ENCODE measurements at places on chromosomes 3 and 15.

DNA sequence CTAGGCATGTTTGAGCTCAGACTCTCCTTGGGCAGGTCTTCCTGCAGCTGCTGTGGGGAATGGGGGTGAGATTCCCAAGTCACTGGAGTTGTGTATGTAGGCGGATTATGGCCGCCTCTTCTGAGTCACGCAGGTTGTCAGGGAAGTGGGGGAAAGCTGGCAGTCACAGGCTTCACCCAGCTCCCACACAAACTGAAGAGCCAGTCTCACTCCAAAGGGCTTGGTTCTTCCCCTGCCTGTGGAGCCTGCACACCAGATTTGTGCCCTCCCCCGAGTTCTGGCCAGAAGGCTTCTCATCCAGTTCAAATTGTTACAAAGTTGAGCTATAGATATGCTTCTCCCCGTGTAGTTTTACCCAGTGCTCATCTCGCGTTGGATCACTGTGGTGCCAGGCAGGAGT, 53.5 kb downstream of the CPNE4 start:
- DNase-seq: no peak

GRCh38 chr3:37907371-37907770, 45.7 kb downstream of the CTDSPL start:
- DNase-seq: no peak

GRCh38 chr3:57446318-57446841, 97.8 kb downstream of the DNAH12 start:
- DNase-seq: no peak

- DNase-seq: no peak
Observed at GRCh38 chr3:15602146-15602536, 596 bp downstream of the BTD start.

DNA sequence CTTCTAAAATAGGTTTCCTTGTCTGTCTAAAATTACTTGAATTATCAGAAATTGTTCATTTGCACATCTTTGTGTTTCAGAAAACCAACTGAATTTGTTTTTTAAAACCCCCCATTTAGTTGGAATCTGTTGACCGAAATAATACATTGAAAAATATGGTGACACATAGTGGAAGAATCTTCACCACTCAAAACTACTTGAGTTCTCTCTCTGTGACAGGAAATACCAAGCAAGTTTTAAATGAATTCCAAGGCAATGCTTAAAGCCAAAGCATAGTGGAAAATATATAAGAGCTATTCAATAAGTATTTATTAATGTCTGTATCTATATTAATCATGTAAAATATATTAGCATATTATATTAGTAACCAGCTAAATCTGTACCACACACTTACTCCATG, 224.9 kb upstream of the COL8A1 start:
- DNase-seq: no peak

GRCh38 chr3:30034246-30034991, 572.0 kb upstream of the TGFBR2 start:
- DNase-seq: no peak

DNA sequence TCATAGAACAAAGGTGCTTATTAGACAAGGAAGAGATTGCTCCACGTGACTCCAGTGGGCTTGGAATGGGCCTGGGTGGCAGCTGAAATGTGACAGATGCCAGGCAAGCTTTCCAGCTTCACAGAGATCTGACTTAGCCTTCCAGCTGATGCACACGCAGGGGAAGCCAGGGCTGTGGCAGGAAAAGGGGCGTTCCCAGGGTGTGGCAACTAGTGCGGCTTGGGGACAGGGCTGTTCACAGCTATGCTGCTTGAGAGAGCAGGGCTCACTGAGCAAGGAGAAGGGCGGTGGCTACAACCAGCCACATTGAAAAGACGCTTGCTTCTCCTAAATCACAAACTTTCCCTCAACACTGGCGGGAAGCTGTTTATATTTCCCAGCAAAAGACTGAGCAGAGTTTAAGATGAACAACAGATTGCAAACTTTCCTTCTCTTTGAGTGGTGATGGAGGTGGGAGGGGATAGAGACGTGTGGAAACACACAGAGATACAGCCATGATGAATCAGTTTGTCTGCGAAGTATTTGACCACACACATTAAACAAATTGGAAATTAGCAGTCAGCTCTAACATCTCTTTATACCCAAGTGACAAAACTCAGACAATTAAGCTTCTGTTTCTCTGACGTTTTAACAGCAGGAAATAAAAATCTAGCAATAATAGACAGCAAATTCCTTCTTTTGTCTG, 127.5 kb downstream of the BDH1 start:
- no peak for DNase-seq

DNA sequence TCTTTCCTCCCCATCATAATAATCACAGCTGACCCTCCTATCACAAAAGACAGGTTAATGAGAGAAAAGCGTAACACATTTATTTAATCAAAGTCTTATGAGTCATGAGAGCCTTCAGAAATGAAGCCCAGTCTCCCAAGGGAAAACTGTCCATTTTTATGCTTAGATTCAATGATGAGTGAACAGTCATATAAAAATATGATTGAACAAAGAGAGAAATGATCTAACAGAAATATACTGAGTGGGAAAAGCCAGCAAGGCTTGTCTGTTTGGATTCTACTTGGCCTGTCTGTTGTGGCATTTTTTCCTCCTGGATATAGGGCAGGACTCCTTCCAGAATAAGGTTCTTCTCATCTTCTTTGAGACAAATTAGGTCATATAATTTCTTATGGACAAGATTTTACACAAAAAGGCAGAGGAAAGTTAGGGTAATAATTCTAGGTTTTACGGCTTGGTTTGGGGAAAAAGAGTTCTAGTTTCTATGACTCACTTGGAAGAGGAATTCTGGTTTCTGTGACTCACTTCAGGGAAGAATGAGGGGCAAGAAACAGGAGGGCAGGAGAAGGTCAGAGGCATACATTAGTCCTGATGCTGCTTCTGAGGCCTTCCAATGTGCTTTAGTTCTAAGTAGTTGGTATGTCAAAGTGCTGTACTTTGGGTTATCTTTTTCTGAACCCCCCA, 534.2 kb downstream of the ZIC1 start:
- DNase-seq: no peak

DNA sequence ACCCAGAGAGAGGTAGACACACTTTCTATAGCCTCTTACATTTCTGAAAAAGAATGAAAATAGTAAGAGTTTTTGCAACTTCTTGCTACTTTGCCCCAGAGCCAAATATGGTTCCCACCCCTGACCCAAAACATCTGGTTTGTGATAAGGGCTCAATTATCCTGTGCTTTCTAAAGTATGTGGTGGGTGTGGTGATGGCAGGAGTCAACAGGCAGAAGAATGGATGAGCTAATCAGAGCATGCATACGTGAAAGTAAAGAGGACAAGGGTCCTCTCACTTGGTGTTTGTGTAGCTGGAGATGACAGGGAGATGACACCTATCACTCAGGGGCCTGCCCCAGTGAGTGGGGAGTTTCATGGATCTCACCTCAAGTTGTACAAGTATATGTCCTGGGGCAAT, 19.1 kb downstream of the KBTBD8 start:
- DNase-seq: no peak

GRCh38 chr3:126527006-126527405, 3.1 kb downstream of the CHST13 start:
- no peak for DNase-seq

GRCh38 chr15:65330934-65331645, 26.6 kb downstream of the RNU5B-1 start:
- DNase-seq: no peak

- no peak for DNase-seq
Observed at GRCh38 chr15:83208367-83208661, 691 bp upstream of the HDGFL3 start.

All from hippocampal formation (tissue), 2 donors.